ENCODE measurements at places on chromosomes 3 and 15.

DNA sequence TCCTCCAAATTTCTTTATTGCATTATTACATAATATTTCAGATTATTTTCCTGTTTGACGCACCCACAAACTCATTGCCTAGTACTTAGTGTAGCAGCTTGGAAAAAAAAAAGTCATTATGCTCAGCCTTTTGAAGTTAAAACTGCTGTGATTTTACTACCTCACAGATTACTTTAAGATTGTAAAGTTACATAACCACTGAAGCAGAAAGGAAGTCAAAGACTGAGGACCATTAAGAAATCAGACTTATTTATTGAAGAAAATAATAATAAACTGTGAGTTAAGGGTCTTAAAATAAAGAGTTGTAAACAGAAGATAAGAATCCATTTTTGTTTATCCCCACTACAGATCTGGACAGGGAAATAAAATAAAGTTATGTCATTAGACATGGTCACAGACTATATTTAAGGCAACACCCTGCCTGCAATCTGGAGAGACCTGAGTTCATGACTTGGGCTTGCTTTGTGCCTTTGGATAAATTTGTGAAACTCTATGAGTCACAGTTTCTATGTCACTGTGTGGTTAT lies 212.1 kb upstream of the ROBO2 start:
- no peak for DNase-seq

- DNase-seq: no peak
These were observed 211.1 kb upstream of the STT3B start for GRCh38 chr3:31321620-31322019.

DNA sequence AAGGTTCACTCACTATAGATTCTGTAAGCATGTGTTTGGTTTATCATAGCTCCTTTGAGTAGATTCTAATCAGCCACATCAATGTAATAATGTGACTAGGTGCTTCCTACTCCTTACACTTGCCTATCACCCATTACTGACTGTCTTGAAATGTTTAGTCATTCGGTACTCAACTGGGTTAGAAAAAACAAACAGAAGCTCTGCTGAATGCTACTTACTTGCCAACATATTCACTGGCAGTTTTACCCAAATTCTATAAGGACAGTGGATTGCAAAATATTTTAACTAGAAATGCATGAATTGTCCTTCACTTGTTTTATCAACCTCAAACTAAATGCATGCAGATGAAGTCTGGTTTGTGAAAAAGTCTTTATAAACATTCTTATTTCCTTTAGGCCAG lies 352.1 kb upstream of the ALCAM start:
- no peak for DNase-seq

DNA sequence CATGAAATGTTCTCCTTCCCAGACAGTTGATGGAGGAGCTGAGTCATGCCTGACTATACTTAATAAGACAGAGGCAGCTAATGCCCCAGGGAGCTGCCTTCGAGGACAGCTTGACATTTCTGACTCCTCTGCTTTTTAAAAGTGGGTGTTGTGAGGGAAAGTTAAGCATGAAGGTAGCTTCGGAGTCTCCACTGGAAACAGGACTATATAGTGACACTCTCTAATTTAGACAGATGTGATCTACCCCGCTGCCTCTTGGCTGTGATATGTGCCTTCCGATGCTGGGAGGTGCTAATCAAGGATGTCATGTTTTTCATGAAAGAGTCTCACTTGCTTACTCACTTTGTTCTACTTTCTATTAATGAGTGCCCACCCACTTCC lies 72.7 kb downstream of the IL1RAP start:
- no peak for DNase-seq

DNA sequence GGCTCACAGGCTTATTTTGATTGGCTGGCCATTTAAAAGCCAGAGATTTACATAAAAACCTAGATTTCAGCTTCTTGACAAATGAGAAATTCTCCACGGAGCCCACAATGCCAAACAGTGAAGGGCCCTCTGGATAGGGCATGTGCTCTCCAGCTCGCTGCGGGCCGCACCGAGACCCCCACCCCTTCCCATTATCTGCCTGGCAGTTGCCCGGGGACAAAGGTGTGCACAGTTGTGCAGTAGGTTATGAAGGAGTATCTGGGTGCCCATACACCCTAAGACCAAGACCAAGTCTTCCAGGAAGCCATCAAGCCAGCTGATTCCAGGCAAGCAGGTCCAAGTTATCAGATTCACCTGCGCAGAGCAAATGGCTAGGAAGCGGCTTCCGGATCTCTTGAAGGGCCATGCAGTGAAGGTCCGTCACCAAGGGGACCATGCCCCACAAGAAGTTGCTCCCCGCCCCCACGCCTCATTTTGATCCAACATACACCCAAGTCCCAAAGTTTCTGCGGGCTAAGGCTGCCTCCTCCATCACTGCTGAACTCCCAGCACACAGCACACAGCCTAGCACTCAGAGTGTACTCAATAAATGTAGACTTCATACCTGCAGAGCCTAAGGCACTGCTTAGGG lies 1.3 kb downstream of the MRPS25 start:
- DNase-seq: no peak
